ENCODE measurements at places on chromosomes 16 and 17.
A peak's percentile ranks its signal among the peaks of the same experiment; 100 is the strongest.

DNA sequence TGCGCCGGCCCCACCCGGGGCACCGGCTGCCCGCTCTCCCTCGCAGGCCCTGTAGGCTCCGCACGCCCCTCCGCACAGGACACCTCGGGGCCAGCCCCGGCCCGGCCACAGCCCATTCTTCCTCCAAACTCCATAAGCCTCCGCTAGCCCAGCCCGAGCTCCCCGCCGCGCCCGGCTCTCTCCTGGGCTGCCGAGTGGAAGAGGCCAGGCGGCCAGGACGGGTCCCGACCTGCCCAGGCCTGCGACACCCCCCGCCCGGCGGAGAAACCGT, 397 bp downstream of the NCOR1 start:
- DNase-seq, result peak; percentile 25

GRCh38 chr16:54631782-54632181, 298.9 kb upstream of the IRX5 start:
- DNase-seq, result no peak

DNA sequence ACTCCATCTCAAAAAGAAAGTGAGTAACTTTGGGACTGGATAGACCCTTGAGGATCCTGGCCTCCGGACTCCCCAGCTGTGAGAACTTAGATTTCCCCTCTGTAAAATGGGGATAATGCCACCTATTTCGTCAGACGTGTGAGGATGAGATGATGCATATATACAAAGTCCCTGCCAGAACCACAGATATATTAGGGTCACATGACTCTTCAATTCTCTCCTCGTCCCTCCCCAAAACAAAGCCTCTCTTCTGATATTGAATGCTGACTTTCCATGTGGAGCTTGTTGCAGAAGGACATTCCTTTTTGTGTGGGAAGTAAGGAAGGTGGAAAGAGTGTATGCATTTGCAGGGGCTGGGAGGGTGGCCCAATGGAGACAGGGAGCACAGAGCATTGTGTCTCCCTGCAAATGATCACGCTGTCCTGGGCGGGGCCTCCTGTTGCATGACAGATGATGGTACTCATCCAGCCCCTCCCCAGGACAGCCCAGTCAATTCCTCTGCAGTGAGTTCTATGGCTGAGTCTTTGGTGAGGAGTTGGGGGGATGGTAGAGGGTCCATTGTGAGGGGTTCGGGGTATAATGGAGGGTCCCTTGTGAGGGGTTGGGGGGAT, 35.1 kb upstream of the MGAT5B start:
- DNase-seq, result no peak

DNA sequence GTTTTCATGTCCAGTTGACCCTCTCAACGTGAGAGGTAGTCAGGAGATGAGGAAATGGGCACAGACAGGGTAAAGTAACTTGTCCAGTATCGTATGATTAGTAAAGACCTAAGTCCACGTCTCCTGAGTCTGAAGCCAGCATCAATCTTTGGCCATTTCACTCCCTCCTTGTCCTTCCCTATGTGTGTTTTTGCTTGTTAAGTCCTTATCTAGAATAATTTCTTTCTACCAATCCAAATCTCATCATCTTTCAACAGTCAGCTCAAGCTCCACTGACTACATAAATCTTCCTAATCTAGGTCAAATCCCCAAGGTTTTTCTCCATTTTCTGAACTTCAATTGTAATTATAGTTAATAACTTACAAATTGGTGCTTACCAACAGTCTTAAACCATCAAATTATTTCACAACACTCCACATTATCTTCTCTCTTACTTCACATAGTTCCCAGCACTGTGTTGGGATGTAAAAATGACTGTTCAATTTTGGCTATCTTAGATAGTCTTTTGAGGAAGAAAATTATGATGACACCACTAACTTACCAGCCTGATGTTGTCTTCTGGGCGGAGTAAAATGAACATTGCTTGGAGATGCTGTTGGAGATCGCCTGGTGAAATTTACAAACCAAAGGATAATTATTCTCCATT, 72.3 kb upstream of the CORO6 start:
- no peak for DNase-seq

All from amniotic epithelial cell (primary cell).